ENCODE measurements at places on chromosomes 5 and 9.

- no peak for DNase-seq
Observed at GRCh38 chr5:81003811-81004386, 43.7 kb downstream of the RASGRF2 start.

- DNase-seq, result no peak
Observed at GRCh38 chr5:107640568-107640967, 30.2 kb downstream of the EFNA5 start.

- DNase-seq, result no peak
Observed at GRCh38 chr5:83097689-83098231, 20.4 kb downstream of the XRCC4 start.

GRCh38 chr5:9054821-9055589 is 490.9 kb downstream of the SEMA5A start:
- no peak for DNase-seq

GRCh38 chr5:82234885-82235284 is 43.3 kb downstream of the RPS23 start:
- no peak for DNase-seq

DNA sequence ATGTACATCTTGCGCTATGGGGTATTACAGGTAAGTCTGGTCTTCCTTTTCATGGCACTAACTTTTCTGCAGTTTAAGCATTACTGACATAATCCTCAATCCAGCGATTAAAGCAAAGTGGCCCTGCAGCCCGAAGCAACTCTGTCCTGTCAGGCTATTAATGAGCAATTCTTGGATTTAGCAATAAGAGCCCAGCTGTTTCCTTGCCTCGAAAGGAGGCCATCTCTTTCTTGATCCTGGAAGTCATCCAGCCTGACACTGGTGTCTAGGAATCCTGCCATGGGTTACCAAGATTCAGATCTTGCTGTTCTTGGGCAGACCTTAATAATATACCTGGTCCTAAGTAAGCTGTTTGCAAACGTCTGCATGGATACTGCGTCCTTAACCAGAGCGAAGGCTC is 102.0 kb downstream of the RFK start:
- DNase-seq, result no peak

- DNase-seq, result no peak
Observed at GRCh38 chr5:142475102-142475513, 150.3 kb upstream of the SPRY4 start.

DNA sequence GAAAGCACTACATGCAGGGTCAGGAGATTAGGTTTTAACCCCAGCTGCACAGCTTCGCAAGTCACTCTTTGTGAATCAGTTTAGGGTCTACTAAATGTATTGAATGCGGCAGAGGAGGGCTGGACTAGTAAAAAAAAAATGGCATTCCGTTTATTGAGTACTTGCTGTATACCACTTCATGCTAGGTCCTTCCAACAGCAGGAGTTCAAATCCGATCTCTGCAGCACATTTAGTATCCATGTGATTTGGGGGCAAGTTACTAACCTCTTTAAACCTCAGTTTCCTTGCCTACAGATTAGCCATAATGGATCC is 204.4 kb downstream of the SNCAIP start:
- DNase-seq, result no peak

DNA sequence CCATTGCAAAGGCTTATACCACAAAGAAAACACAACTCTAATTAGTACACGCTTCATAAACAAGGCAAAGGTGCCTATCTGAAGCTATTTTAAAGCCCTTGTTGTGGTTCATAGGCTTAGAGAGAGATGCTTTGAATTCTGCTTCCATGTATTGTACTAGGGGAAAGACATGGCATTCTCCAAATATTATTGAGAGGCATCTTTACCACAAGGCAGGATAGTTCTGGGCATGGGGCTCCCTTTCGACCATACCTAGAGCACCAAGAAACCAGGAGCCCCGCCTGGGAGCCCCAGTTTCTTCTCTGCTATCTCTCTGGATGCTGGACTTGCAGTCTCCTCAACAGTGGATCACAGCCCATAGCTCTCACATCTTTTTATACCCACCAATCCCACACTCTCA is 93.7 kb downstream of the NFIB start:
- DNase-seq, result no peak

DNA sequence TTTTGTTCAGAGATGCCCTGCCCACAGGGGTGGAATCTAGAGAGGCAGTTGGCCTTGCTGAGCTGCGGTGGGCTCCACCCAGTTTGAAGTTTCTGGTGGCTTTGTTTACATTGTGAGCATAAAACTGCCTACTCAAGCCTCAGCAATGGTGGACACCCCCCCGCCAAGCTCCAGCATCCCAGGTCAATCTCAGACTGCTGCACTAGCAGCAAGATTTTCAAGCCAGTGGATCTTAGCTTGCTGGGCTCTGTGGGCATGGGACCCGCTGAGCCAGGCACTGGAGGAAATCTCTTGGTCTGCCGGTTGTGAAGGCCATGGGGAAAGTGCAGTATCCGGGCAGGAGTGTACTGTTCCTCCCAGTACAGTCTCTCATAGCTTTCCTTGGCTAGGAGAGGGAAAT is 55.5 kb downstream of the MINAR2 start:
- no peak for DNase-seq

GRCh38 chr9:96581786-96582185 is 37.9 kb downstream of the CDC14B start:
- DNase-seq, result no peak

- no peak for DNase-seq
Observed at GRCh38 chr5:124746916-124747790, 714 bp upstream of the ZNF608 start.

DNA sequence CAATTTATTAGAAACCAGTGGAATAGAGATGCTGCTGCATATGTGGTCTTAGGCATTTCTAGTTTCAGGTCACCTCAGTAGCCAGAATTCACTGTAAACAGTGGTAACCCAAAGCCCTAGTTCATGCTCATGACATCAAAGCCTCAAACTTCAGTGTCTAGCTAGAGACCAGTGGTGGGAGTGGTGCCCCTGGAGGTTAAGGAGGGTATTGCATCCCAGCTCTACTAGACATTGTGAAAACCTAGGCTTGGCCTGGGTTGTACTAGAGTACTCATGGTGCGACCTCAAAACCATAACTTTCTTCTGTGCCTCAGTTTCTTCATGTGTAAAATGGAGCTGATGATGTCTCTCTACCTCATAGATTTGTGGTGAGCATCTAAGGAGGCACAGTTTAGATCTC is 18.8 kb downstream of the COL5A1 start:
- no peak for DNase-seq

- DNase-seq, result no peak
Observed at GRCh38 chr5:108654051-108654450, 93.6 kb upstream of the FER start.

- DNase-seq, result no peak
Observed at GRCh38 chr9:114370968-114371320, 16.8 kb downstream of the AKNA start.

DNA sequence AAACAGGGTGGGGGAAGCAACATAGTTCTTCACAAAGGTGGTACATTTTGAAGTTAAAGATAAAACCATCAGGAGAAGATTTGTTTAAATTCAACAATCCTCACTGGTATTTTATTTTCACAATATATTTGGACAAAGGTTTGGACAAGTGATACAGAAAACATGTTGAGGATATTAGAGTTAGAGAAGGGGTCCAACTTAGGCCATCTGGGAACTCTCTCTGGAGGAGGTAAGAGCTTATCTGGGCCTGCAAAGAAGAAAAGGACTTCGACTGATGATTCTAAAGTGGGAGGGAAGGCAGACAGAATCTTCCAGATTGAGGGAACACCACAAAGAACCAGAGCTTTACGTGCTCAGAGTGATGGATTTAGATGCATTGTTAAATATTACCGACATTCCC is 58.5 kb downstream of the SGCD start:
- DNase-seq, result no peak

- DNase-seq, result no peak
Observed at GRCh38 chr5:43627028-43627427, 24.0 kb downstream of the NNT start.

DNA sequence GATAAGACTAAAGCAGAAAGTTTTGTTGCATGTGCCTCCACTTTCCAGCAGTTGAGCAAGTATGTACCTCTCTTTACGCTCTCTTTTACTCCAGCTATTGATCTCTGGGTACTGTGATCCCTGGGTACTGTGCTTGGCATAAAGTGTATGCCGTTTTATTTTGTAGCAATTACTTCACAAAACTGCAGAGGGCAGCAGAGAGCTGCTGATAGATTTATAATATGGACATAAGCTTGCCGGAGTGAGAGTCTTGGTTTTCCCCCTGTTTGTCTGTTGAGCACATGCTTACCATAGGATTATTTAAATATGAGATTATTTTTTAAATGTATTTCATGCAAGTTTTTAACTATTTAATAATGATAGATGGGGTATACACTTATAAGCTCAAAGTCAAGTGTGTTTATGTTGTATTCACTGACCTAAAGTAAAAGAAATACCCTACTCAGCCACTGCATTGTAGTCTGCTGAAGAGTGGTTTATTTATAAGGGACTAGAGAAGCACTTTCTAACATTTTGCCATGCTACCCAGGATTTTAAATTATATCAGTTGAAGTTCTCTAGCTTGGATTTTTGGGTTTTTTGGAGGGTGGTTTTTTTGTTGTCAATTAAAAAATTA is 13.0 kb downstream of the TTC1 start:
- peak; percentile 18 for DNase-seq

GRCh38 chr9:5800969-5801738 is 31.8 kb downstream of the ERMP1 start:
- DNase-seq, result no peak

DNA sequence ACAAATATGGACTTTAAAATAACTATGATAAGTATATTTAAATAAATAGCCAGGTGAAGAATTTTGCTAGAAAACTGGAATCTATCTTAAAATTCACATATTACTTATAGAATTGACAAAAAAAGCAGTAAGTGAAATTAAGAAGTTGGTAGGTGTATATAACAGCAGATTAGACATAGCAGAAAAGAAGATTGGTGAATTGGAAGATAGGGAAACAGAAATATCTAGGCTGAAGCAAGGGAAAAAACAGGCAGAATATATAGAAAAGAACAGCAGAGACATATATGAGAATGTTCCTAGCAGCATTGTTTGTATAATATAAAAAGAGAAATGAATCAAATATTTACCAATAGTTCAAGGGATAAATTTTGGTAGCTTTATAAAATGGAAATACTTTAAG is 294.9 kb downstream of the TMEM232 start:
- no peak for DNase-seq

- no peak for DNase-seq
Observed at GRCh38 chr5:116703328-116703727, 128.7 kb upstream of the SEMA6A start.

DNA sequence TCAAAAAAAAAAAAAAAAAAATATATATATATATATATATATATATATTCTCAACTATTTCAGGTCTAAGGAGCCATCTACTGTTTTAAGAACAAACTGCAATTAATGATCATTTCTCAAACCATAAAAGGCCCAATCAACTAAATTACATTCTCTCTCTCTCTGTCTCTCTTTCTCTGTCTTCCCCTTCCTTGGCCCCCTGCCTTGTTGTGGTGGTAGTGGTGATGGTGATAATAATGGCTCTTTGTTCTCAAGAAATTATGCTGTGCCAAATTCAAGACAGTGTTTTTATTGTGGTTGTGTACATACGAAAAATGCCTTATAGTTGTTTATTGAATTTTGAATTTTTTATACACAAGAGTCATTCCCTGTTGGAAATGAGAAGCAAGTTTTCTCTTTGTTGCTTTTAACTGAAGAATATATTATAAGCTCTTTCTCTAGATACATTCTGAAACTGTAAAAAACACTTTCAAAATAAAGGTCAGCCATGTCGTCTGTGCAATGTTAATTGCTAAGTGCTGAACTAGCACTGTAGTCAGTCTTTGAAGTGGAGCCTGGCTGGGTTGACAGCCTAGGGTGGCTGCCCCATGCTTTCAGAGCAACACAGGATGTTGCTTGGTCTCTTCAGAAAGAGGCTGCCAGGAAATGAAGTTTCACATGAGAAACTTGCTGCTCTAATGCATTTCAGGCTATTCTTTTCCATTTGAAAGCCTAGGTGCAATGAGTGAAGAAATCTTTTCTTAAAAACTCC is 96.0 kb downstream of the HINT1 start:
- no peak for DNase-seq

DNA sequence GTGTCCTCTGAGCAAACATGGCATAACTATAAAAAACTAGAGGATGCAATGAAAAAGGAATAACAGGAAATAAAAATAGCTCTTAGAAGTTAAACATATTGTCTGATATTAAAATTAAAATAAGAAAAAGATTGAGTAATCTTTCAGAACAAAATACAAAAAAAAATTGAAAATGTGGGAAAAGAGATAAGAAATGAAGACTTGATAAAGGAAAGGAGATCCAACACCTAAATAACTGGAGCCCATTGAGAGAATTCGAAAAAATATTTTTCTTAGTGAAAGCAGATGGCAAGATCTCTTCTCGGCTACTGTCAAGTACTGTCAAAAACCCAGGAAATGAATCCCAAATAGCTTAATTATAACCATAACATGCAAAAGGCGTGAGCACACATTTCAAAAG is 24.9 kb downstream of the LIFR start:
- DNase-seq, result no peak

DNA sequence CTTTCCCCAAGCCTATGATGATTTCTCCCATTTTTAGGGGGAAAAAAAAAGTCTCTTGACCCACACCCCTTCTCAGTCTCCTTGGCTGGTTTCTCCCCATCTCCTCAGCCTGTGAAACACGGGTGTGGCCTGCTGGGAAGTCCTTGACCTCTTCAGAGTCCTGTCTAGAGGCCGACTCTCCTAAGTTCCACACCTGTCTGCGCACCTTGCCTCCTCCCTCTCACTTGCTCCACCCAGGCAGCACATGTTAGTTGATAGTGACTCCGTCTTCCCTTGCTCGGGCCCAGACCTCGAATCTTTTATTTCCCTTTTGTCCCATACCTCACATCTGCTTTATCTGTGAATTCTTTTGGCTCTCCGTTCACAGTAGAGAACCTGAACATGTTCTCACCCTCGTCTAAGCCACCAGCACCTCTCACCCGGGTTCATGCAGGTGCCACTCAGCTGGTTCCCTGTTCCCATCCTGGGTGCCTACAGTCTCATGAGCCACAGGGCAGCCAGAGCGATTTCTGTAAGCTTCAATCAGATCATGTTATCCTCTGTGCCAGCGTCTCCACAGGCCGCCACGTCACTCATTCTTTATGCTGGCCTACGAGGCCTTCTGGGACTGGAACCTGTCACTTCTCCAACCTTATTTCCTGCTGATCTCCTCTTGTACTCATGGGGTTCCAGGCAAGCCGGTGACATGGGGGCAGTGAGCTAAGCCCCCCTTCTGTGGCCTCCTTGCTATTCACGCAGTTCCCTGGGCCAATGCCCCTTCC is 51.7 kb upstream of the LRRTM2 start:
- DNase-seq, result no peak

DNA sequence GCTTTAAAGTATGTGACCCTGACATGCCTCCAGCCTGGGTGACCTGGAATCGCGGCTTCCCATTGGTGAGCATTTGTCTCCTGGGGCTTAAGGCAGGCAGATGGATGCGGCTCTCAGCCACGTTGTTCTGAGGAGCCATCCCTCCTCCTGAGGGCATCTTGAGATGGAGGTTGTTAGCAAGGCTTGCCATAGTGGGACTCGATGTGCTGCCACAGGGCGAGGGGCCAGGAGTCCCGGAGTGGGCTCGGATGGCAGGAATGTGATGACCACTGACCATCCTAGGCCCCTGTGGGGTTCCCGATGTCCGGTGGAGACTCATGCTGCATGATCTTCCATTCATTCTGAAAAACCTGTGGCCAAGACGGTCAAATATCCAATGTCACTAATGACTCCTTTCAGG is 13.8 kb downstream of the GLIS3 start:
- no peak for DNase-seq
